Liver (tissue), 10 donors: ENCODE measurements at places on chromosomes 12 and 14.
A peak's percentile ranks its signal among the peaks of the same experiment; 100 is the strongest.

DNA sequence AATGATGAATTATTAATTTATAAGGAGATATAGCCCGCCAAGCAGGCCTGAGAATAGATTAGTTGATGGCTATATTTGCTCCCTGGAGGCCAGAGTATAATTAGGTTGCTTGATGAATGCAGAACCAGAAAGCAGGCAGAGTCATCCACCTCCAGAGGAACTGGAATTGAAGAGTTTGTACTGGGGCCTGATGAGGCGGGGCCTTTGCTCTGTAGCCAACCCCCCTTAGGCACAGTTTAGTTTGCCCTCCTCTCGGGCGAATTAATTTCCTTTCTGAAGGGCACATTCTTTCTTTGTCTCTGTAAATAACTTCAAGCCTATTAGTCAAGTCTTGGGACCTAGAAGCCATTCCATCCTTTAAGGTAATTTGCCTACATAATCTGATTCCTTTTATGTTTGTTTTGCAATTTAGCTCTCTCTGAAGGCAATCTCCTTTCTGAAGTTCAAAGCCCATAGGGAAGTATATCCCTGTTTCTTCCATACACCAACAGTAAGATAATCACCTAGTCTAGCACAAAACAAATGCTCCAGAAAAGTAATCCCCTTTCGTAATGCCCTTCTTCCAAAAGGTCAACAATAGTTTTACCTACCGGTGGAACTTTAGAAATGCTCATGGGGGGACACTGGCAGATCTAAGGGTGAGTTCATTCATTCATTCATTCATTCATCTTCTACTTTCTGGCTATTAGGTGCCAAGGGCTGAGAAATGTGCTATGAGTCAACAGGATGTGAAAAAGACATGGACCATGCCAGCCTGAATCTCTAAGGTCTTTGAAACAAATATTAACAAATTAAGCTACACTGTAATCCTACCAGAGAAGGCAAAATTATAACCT is 84.8 kb upstream of the NUDT4 start:
- no peaks in the 10 kb centered on the region for H3K36me3 ChIP-seq
- no peak overlapping the region for H3K4me3 ChIP-seq
- H3K27ac ChIP-seq = no peak overlapping the region

- peaks cover 3% of the 10 kb centered on the region for H3K27me3 ChIP-seq
- no peaks in the 10 kb centered on the region for H3K36me3 ChIP-seq
- H3K4me3 ChIP-seq = no peak overlapping the region
Measured at GRCh38 chr14:36938678-36939077, 233.7 kb downstream of the SLC25A21 start.

- no peaks in the 10 kb centered on the region for H3K4me1 ChIP-seq
- H3K27ac ChIP-seq = no peak overlapping the region
- H3K27me3 ChIP-seq = no peaks in the 10 kb centered on the region
- DNase-seq = no peak
Measured at GRCh38 chr12:41769810-41770209, 374.9 kb downstream of the GXYLT1 start.

DNA sequence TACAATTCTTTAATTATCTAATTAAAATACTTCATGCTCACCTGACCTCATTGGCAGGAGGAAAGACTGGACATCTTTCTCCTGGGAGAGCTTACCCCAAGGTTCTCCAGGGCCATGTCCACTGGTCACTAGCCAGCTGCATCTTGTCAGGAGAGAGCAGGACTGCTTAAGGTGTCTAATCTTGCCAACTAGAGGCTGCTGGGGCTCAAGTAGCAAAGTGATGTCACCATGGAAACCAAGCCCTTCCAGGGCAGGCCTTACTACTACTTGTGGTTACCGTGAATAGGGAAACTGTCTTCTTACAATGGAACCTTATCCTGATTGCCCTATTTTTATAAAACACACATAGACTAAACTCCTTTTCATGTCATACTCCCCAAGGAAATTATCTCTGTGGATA is 376.4 kb downstream of the SNAPC1 start:
- no peaks in the 10 kb centered on the region for H3K4me1 ChIP-seq
- H3K27me3 ChIP-seq = no peaks in the 10 kb centered on the region
- H3K36me3 ChIP-seq = no peaks in the 10 kb centered on the region
- DNase-seq = no peak

DNA sequence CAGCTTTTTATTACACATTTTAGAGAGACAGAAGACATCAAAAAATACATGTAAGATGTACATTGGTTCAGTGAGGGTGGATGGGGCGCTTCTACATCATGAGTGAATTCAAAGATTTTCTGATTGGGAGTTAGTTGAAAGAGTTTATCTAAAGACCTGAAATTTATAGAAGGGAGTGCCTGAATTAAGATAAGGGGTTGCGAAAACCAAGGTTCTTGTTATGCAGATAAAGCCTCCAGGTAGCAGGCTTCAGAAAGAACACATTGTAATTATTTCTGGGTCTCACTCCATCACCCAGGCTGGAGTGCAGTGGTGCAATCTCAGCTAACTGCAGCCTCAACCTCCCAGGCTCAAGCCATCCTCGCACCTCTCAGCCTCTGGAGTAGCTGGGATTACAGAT is 26.2 kb upstream of the TMPO start:
- no peak overlapping the region for H3K27ac ChIP-seq
- no peak overlapping the region for H3K4me3 ChIP-seq
- H3K27me3 ChIP-seq = no peaks in the 10 kb centered on the region
- no peak for DNase-seq
- peaks cover 38% of the 10 kb centered on the region for H3K4me1 ChIP-seq

- no peak overlapping the region for H3K27ac ChIP-seq
- H3K36me3 ChIP-seq = no peaks in the 10 kb centered on the region
- H3K4me3 ChIP-seq = no peak overlapping the region
- no peak for DNase-seq
- no peaks in the 10 kb centered on the region for H3K4me1 ChIP-seq
Measured at GRCh38 chr12:116765271-116765670, 27.2 kb downstream of the RNFT2 start.

- DNase-seq = no peak
- peaks cover 5% of the 10 kb centered on the region for H3K4me1 ChIP-seq
- peak overlapping the region; percentile 92 for H3K27ac ChIP-seq
- H3K27me3 ChIP-seq = no peaks in the 10 kb centered on the region
- H3K36me3 ChIP-seq = peaks cover 5% of the 10 kb centered on the region
- H3K4me3 ChIP-seq = peak overlapping the region; percentile 84
Measured at GRCh38 chr14:93185349-93185720, 218 bp downstream of the LYSET start.

- no peaks in the 10 kb centered on the region for H3K36me3 ChIP-seq
- DNase-seq = no peak
- no peaks in the 10 kb centered on the region for H3K27me3 ChIP-seq
- no peaks in the 10 kb centered on the region for H3K4me1 ChIP-seq
- H3K27ac ChIP-seq = no peak overlapping the region
Measured at GRCh38 chr12:116037941-116038837, 239.3 kb downstream of the MED13L start.

DNA sequence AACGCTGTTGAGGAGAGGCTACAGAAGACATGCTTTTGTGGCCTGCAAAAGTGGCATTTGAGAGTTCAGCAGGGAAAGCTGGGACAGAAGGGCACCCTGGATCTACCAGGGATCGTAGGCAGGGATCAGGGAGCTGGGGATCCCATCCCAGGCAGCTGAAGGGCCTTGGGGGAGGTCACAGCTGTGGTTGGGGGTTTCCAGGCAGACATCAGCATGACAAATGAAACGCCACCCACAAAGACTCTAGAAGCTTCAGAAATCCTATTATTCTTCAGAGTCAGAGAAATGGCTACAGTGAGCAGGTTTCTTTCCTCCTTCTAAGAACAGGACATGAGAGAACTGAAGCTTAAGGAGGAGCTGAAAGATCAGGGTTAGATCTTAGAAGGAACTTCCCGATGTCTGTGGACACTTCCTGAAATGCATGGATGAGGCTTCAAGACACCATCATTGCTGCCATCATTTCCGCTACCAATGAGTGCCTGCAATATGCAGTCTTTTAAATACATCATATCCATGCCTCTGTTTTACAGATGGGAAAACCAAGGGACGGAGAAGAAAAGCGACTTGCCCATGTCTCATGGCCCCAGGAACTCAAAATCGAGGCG is 104.3 kb downstream of the RBM19 start:
- H3K27me3 ChIP-seq = no peaks in the 10 kb centered on the region
- no peak overlapping the region for H3K27ac ChIP-seq
- no peak overlapping the region for H3K4me3 ChIP-seq
- no peak for DNase-seq
- peaks cover 20% of the 10 kb centered on the region for H3K36me3 ChIP-seq

DNA sequence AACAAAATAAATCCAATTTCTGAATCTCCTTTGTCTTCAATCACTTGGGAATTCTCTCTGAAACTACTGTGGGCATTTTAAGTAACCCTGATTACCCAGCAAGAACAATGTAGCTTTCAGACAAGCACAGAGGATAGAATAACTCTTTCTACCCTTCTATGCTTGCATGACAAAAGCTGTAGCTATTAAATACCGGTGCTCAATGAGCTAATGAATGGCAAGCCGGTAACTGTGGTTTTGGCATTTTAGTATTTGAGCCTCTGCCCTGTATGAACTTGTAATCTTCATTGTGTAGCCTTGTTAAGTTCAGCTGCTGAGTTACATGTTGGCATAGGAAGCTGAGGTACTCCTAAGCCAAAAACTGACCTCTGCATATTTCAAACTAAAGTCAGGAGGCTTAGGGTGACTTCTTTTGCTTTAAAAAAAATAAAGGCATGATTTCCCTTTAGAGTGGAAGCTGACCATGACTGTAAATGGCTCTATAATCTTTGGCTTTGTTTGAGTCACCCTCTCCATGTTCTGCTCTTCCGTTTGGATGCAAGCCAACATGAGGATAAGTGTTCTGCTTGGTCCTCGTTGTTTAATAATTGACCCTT is 171.0 kb upstream of the HIF1A start:
- no peak overlapping the region for H3K4me3 ChIP-seq
- no peaks in the 10 kb centered on the region for H3K36me3 ChIP-seq
- H3K27ac ChIP-seq = peak overlapping the region; percentile 53

GRCh38 chr12:108310489-108310888 is 28.6 kb downstream of the CMKLR1 start:
- peaks cover 22% of the 10 kb centered on the region for H3K4me1 ChIP-seq
- H3K27me3 ChIP-seq = no peaks in the 10 kb centered on the region
- H3K36me3 ChIP-seq = no peaks in the 10 kb centered on the region

DNA sequence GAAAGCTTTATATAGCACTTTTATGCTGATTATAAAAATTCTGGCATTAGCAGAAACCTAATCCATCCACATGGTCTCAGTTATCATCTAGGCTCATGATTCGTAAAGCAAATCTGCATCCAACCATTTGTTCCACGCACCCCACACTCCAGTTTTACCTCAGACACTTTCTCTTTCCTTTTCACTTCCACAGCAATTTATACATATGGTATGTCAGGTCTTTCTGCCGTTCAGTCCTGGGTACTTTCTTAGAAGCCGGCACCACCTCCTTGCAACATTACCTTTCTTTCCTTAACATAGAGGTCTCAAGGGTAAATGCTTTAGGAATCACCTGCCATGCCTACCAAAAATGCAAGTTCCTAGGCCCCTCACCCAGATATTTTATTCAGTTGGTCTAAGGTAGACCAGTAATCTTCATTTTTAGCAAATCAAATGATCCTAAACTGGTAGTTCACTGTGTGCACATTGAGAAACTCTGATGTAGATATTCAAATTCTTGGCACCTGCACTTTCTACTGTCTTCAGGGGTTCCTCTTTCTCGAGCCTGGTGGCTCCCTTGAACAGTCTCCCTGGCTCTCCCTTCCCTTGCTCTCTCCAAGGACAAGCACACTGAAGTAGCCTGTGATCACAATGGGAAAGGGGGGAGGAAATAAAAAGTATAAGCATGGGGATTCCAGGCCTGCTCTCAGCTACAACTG is 2.8 kb upstream of the KRAS start:
- no peak overlapping the region for H3K4me3 ChIP-seq
- no peak for DNase-seq
- H3K27me3 ChIP-seq = no peaks in the 10 kb centered on the region
- H3K36me3 ChIP-seq = no peaks in the 10 kb centered on the region

DNA sequence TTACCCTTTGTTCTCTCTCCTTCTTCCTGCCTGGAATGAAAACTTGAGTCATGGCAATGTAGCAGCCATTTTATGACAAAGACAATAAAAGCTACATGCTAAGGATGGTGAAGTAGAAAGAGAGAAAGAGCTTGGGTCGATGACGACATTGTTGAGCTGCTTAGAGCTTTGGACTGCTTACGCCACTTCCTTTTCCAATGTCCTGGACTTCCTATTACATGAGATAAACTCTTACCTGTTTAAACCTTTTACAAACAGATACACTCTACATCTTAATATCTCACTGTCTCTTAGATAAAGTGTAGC is 70.1 kb downstream of the PEBP1 start:
- DNase-seq = no peak
- H3K27ac ChIP-seq = no peak overlapping the region
- no peaks in the 10 kb centered on the region for H3K27me3 ChIP-seq
- peaks cover 3% of the 10 kb centered on the region for H3K36me3 ChIP-seq

DNA sequence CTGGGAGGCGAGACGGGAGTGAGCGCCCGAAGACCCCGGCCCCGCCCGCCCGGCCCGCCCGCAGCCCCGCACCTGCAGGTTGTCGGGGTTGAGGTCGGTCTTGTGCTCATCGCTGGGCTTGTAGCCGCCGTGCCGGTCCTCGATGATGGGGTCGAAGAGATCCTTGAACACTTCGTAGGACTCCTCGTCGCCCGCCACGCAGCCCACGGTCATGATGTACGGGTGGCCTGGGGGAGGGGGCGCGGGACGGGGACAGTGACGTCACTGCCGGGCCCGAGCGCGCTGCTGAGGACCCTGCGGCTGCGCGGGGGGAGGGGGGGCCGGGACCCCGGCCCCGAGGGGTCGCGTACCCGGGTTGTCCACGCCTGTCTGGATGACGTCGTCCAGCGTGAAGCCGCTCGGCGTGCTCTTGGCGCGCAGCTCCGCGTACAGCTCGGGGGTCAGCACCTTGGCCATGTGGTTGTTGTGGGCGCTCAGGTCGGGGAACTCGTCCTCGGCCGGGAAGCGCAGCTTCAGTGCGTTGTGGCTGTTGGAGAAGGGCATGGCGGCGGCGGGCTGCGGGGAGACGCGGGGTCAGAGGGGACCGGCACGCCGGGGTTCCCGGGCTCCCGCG is 573 bp downstream of the CKB start:
- no peak overlapping the region for H3K4me3 ChIP-seq
- no peaks in the 10 kb centered on the region for H3K36me3 ChIP-seq
- no peaks in the 10 kb centered on the region for H3K27me3 ChIP-seq
- H3K27ac ChIP-seq = no peak overlapping the region
- DNase-seq = no peak

DNA sequence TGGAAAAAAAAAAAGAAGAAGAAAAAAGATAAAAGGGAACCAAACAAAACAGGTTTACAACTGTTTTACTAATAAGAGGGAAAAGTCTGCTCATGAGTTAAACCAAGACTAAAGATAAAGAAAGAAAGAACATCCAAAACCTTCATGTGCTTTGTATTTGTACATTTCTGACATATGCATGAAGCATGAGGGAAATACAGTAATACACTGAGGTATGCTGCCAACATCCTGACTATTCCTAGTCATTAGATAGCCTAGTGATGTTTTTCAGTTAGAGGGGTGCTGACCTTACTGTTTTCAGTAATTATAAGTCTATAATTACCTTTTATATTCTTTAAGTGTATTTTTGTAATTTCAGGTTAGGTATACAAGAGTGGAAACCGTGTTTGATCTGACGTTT is 793.3 kb downstream of the DIO2 start:
- no peaks in the 10 kb centered on the region for H3K4me1 ChIP-seq
- no peaks in the 10 kb centered on the region for H3K36me3 ChIP-seq
- H3K4me3 ChIP-seq = no peak overlapping the region

- no peaks in the 10 kb centered on the region for H3K27me3 ChIP-seq
- peaks cover 32% of the 10 kb centered on the region for H3K4me1 ChIP-seq
- no peak overlapping the region for H3K27ac ChIP-seq
Measured at GRCh38 chr12:68620519-68621471, 10.1 kb downstream of the RAP1B start.
